ENCODE measurements at places on chromosomes 5 and 9. TPM values are rescaled to one million over a fixed set of nuclear protein-coding genes. Genes with fewer than 3 reads are reported as not detected.
A peak's percentile ranks its signal among the peaks of the same experiment; 100 is the strongest.

DNA sequence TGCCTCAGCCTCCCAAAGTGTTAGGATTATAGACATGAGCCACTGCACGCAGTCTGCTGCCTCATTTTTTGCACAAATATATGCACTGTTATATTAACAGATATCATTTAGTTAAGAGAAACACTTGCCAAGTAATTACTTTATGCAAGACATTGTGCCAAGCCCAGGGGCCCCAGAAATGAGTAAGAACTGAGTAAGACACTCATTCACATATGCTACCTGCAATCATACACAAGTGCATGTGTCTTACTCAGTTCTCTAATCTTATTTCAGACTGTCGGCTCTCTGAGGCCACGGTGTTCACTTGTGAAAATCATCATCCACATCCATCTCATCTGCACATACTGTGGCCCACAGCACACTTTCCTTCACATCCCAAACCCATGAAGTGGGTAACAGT lies 16.0 kb downstream of the TRAF1 start:
- no peak for DNase-seq

GRCh38 chr9:214648-215493 lies at the start of gene DOCK8:
Gene DOCK8, plus strand, starts transcription at chr9:214865. Its CDS starts 112 bp downstream, at chr9:214977.
- DNase-seq: peak; percentile 81

- DNase-seq: no peak
These were observed 8.5 kb upstream of the ORM1 start for GRCh38 chr9:114314256-114314867.

- no peak for DNase-seq
These were observed 62.0 kb upstream of the CKS2 start for GRCh38 chr9:89249001-89249400.

DNA sequence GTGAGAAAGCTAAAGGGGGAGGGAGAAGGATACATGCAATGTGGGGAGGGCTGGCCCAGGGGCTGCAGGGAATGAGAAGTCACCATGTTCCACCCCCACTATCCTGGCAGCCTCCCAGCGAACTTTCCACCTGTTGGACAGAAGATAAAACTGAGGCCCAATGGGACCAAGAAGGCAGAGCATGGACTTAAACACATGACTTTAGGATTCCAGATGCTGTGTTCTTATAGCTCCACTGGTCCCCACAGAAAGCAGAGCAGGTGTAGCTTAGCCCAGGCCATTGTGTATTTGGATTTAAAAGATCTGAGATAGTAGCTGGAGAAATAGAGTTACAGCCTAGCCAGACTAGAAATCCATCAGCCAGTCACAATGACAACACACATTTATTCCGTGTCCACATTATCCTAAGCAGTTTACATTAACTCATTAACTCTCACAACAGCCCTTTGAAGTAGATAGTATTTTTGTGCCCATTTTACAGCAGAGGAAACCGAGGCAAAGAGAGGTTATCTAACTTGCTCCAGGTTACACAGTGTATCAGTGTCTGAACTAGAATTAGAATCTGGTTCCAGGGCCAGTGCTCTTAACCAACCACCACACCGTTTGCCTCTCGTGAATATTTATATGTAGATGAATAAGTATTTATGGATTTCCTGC lies 121.0 kb downstream of the RGS3 start:
- peak; percentile 24 for DNase-seq

GRCh38 chr5:2685651-2686272 lies 65.7 kb downstream of the IRX2 start:
- no peak for DNase-seq

GRCh38 chr5:145723516-145723915 lies 111.6 kb downstream of the PRELID2 start:
- no peak for DNase-seq

DNA sequence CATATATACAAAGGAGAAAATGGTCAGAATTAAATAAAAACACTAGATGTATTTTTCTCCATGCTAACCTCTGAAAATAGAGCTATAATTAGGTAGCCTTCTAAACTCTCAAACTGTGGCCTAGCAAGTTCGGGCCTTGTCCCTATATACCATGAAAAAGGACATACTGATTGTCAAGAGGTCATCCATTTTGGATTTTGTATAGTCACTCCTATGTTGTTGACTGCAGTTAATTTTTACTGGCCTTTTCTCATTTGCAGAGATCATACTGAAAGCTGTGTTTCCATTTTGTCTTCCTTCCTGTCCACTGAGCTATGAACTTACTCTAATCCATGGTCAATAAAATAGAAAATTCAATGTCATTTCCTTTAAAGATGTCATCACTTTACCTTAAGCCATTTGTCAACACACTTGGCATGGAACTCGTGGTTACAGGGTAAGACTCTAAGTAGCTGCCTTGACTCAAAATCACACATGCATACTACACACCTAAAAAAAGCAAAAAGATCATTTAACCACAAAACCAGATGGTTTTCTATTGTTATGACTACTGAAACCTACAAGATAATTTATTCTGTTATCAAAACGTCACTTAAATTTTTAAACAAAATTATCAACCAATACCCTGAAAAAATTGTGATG lies 58.0 kb downstream of the RNF38 start:
- DNase-seq: no peak

DNA sequence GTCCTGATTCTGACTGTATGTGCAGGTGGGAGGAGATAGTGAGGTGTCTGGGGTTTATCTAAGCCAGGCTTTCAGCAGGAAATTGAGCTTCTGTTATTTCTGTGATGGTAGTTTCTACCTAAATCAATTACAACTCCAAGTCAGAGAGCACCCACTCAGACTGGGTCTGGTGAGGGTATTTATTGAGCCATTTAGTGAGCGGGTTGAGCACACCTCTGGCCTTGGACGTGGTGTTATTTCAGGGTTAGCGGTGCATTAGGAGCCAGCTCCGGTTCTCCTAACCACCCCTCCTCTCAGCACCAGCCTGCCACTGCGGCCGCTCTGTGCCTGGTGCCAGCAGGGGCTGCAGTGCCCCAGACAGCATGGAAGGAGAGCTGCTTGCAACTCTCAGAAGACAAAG lies 238.9 kb downstream of the CACNA1B start:
- DNase-seq: no peak

GRCh38 chr9:121307976-121308375 lies 40.0 kb downstream of the GSN start:
- no peak for DNase-seq

DNA sequence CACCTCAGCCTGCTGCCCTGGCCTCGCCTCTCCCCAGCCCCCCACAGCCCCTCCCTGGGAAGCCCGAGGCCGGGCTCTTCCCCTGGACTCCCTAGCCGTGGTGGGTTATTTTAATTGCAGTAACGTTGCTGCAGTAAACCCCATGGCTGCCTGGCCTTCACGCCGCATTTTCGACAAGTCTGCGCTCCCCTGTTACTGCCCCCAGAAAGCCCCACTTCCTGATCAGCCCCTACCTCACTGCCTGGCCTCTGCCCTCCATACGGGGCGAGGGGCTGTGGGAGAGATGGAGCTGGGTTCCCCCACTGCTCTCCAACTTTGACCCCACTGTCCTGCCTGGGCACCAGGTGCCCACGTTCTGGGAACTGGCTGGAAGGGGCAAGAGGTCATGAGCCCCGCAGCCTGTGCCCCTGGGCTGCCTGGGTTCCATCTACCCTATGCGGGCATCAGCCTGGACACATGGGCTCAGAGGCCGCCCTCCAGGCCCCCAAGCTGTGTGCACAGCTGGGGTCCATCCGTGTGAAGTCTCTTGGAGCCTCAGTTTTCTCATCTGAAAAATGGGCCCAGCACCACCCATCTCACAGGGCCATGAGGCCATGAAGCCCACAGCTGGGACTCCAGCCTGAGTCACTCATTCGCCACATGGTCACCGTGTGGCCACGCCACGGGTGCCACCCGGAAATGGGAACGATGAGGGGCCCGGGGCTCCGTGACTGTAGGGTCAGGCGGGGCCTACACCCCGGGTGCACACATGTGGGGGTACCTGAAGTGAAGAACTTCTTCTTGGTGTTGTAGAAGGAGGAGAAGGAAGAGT lies 11.5 kb downstream of the EGFL7 start:
- no peak for DNase-seq

DNA sequence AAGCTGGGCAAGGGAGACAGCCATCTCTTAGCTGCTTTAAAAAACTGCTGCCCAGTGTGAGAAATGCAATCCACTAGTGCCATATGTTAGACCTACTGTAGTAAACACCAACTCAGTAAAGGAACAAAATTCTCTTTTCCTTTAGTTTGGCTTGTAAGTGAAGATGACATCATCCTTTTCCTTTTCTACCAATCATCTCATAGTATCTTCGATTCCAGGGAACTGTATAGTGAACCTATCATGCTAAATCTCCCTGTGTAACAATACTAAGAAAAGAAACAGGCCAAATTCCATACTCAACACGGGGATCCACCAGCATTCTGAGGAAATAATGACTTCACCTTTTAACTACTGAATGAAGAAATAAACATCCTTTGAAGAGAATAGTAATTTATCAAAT lies 100.1 kb downstream of the RAPGEF6 start:
- DNase-seq: no peak

DNA sequence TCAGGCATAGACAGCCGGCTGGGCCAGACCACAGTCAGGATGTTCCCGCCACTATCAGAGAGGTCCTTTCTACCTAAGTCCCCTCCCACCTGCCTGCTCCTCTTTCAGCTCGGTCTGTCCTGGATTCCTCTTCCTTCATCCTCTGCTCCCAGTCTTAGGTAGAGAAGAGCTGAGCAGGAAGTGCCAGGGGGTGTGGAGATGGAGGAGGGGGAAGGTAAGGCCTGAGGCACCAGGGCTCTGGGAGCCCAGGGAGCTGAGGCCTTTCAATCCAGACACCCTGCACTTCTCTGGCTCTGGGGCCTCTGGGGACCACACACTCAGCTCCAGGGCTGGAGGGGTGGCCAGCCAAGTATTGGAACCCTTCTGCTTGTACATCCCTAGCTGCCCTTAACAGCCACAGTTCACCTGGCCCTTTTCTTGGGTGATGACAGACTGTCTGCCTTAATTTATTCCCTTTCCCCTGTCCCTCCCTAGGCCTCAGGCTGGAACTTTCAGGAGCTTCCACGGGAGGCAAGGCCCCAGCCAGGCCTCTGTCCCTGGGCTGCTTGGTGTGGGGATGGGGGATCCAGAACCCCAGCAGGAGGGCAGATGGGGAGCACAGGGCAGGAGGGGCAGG lies 15.6 kb downstream of the IRF1 start:
- DNase-seq: no peak

DNA sequence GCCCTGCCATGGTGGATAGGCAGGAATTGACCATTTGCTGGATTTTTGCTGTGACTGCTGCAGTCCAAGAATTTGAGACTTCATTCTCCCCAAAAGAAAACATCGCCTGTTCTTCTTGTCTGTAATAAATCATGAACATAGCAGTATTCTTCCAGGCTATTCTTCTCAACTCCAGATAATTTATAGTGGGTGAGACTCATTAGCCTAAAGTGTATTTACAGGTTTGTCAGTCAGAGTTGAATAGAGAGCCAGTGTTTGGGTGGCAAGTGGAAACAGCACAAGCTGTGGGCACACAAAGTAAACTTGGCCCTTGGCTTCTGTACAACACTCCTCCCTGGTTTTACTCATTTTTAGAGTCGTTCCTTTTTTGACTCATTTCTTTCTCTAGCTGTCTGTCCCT lies 128.2 kb upstream of the VCAN start:
- no peak for DNase-seq

- no peak for DNase-seq
These were observed 75.2 kb downstream of the FCHO2 start for GRCh38 chr5:73030995-73031394.

DNA sequence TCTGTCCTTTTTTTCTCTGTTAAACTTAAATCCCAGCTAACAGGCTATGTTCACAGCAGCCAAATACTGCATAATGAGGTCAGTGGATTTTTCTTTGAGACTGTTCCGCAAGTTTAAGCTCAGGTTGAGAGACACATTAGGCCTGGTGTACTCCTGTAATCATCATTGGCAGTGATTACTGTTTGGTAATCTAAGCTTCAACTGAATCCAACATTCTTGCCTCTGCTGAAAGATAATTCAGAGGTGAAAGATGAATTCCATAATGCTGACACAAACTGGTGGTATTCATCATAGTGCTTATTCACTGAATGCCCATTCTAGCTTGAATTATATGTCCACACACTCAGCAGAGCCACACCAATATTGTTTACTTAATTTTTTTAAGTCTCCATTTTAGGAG lies 108.5 kb downstream of the NFIB start:
- no peak for DNase-seq

- no peak for DNase-seq
These were observed 105.1 kb downstream of the PSD2 start for GRCh38 chr5:139900546-139901250.

GRCh38 chr5:76849419-76850291 lies at the start of gene S100Z:
Gene S100Z, plus strand, starts transcription at chr5:76850014. Its CDS starts 25,346 bp downstream, at chr5:76875360.
- DNase-seq: no peak

DNA sequence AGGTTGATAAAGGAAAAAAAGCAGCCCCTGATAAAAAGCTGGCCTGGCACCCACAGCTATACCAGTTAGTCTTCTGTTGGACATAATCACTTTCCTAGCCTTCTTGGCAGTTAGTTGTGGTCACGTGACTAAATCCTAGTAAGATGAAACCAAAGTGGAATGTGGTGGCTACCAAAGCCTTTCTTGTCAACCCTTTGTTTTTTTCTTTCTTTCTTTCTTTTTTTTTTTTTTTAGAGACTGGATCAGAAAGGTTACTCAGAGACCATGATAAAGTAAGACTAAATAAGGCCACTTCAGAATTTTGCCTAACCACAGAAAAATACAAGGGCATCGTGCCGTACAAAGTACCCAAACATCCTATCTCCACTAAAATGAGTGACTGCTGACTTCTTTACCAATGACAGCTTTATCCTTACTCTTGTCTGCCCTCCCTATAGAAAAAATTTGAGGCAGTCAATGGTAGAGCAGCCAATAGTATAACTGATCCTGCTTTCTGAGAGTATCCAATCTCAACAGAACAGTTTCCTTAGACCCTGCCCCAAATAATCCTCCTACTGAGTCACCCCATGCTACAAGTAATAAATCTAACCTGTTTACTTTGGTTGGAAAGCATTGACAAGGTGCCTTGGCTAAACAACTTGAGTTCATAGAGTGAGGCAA lies 14.2 kb upstream of the KIF27 start:
- DNase-seq: no peak

DNA sequence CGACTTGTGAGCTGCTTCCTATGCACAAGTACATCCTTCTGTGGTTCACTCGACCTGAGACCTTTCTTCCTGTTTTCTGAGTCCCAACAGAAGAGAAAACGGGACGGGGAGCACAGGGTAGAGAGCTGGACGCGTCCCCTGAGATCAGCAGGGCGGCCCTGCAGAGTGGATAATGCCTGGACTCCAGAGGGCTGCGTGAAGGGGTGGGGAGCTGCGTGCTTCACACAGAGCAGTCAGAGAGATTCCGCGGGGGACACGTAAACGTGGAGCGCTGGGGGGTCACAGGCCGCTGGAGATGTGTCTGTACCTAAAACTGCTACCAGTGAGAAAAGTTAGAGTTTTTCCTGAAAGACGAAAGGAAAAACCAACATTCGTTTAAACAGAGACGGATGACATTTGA lies 46.3 kb downstream of the HSD17B3 start:
- no peak for DNase-seq

ZNF300 gene
- 0.69 TPM for total RNA-seq

SLC6A18 gene
- total RNA-seq: not detected

MARCOL gene
- not detected for total RNA-seq

LAMC3 gene
- total RNA-seq: 0.07 TPM

MORN5 gene
- total RNA-seq: not detected

PCDHGA12 gene
- 5.1 TPM for total RNA-seq
